ENCODE measurements at places on chromosomes 11 and 22.

DNA sequence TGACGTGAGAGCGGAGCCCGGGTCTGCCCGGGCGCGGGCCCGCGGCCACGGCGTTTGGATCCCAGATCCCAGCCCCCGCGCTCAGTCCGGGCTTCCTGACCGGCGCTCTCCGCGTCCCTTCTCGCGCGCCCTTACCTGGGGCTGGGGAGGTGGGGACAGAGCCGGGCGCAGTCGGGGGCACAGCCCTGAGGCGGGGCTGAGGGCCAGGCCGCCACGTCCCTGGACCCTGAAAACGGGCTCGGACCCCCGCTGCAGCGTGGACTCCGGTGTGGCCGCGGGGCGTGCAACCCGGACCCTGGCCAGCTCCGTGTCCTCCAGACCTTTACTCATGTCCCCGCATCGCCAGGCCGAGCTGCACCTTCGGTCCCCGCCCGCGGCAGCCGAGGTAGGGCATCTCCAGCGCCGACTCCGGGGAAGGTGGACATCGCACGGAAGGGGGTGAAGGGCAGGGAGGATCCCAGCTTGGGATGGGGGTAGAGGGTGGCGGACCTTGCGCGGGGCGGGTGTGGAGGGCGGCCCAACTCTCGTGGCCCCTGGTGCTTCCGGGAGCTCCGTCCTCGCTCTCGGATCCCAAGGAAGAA, 9.9 kb upstream of the AIFM3 start:
- peak; percentile 14 for ATAC-seq

GRCh38 chr11:69605737-69606526, 35.0 kb upstream of the CCND1 start:
- no peak for ATAC-seq

DNA sequence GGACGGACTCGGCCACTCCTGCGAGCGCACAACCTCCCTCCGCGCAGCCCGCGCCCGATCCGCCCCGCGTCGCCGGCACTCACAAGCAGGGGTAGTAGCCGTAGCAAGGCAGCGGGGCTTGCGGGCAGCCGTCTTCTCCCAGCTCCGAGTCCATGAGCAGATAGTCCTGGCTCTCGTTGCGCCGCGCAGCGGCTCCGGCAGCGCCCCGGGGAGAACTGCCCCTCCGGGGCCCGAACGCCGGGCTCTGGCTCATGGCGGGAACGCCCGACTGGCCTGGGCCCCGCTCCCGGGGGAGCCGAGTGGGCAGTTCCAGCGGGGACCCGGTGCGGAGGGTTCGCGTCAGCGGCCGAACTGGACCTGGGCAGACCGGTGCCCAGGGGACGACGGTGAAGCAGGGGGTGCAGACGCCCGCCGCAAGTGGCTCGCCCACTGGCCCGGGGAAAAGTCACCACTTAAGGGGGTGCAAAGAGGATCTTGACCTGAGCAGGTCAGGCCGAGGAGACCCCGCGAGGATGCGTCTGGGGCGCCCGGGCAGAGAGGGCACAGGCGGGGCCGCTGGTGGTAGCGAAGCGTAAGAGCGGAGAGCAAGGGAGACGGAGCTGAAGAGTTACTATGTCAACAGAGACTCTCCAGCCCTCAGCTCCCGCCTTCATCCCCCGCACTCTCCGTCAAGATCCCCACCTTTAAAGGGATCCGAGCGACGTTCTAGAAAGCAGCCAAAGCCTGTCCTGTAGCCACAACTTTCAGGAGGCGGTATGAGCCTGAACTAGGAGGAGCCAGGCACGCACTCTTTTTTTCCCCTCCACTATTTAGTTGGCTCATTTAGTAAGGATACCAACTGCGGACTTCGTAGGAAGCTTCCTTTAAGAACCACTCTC, at the start of gene TRPC6:
Gene TRPC6 (minus strand): TSS at position 757 of the 878 bp plus-strand sequence. CDS start 504 bp downstream, at position 253.
- peak; percentile 47 for ATAC-seq

DNA sequence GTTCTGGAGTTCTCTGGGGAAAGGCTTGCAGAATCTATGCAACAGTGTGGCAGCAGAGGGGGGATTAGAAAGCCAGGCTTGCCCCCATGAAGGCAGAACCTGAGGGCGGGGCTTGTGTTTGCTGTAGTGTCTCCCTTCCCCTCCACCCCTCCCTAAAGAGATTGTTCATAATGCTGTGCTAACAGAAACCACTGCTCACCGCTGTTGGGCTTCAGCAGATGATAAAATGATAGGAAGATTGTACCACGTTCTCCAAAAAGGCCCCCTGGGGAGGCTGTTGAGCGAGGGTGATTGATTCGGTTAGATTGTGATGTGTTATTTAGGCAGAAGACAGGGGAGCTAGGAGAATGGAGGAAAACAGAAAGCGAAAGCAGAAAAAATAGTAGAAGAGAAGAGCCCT, 215.2 kb upstream of the NCAM1 start:
- no peak for ATAC-seq

DNA sequence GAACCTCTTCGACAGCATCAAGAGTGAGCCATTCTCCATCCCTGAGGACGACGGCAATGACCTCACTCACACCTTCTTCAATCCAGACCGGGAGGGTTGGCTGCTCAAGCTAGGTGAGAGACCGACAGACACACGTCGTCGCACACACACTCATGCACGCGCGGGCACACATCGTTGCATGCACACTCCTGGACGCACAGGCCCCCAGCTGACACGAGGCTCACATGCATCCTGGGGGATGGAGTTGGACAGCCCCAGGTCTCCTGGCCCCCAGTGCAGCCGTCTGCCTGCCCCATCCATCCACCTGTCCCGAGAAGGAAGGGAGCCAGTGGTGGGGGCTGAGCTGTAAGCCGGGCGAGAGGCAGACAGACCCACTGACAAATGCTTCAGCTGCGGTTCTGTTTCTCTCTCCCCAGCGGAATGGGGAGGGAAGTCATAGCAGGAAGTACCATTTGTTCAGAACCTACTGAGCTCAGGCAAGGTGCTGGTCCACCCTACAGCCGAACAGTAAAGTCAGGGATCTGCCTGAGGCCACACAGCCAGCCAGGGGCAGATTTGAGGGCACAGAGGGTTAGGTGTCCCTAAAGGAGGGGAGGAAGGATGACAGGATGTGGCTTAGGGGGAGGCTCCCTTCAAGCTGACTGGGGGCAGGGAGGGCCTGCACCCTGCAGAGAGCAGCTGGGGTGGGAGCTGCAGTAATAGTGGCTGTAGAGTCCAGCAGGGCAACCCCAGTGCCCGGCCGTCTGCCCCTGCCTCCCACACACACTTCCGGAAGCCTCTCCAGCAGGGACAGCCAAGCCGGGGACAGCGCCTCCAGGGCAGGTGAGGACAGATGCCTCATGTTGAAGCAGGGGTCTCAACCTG, 27.1 kb downstream of the CYTH4 start:
- ATAC-seq, result no peak

DNA sequence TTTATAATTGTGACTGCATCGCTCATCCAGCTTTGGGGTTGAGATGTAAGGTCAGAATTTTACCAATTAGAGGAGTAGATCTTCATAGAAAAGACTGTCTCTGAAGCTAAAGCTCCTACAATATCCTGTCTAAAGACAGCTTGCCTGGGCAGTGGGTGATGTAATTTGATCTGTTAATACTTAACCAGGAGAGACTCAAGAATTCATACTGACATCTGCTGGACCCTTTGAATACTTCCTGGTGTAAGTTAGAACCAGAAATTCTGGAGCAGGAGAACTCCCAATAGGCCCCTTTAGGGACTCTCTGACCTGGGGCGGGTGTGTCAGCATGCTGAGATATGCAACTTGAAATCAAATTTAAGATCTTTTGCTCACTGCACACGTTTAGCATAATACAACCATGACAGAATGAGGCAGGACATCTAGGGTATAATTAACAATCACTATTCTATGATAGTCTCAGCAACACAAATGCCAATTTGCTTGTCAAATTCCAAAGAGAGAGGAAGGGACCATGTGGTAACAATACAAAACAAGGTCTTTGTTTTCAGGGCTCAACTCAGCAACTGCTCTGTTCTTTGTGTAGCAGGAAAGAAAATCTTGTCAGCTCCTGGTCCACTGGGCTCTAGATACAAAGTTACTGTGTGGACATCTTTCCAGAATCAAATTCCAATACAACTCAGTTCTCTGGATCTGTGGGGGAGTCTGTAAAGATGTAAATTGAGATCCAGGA, 143.9 kb downstream of the INSC start:
- no peak for ATAC-seq

- no peak for ATAC-seq
Measured at GRCh38 chr11:27622541-27623300, 77.5 kb downstream of the BDNF start.

DNA sequence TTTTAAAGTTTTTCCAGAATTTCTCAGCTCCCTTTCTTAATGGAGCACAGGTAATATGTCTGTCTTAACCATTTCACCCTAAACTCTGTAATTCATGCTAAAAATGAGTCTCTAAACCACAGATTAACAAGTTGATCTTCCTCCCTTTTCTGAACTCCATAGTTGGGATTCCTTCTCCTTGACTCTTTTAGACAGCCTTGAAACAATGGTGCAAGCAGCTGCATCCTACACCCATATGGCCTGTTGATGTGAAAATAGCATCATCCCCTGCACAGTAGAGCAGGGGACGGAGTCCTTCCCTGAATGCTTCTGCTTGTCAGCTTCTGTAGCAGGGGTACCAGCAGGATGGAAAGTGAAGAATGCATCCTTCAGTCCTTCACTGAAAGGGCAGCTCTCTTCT, 192.8 kb upstream of the SORL1-AS1 start:
- no peak for ATAC-seq

GRCh38 chr11:5992150-5992549, 5.4 kb upstream of the OR52L1 start:
- no peak for ATAC-seq

DNA sequence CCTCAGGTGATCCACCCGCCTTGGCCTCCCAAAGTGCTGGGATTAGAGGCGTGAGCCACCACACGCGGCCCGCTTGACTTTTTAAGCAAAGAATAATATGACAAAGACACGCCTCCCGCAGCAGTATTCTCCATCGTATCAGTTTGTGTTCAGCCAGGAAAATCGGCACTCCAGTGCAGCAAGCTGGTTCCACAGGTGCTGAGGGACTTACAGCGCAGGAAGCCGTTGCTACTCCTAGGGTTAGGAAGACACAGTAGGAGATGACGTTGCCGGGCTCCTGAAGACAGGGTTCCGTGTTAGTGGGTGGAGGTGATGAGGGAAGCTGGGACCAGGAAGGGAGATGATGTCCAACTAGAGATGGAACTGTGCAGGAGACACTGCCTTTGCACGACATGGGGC, 65.8 kb upstream of the CECR2 start:
- no peak for ATAC-seq

- ATAC-seq, result no peak
Measured at GRCh38 chr11:35678471-35678870, 15.9 kb downstream of the TRIM44 start.

GRCh38 chr11:64531906-64532312, 59.1 kb upstream of the SLC22A12 start:
- ATAC-seq, result no peak

- no peak for ATAC-seq
Measured at GRCh38 chr22:29195964-29196666, 9.6 kb upstream of the EMID1 start.

GRCh38 chr22:46047841-46048595, 71.1 kb upstream of the WNT7B start:
- no peak for ATAC-seq

DNA sequence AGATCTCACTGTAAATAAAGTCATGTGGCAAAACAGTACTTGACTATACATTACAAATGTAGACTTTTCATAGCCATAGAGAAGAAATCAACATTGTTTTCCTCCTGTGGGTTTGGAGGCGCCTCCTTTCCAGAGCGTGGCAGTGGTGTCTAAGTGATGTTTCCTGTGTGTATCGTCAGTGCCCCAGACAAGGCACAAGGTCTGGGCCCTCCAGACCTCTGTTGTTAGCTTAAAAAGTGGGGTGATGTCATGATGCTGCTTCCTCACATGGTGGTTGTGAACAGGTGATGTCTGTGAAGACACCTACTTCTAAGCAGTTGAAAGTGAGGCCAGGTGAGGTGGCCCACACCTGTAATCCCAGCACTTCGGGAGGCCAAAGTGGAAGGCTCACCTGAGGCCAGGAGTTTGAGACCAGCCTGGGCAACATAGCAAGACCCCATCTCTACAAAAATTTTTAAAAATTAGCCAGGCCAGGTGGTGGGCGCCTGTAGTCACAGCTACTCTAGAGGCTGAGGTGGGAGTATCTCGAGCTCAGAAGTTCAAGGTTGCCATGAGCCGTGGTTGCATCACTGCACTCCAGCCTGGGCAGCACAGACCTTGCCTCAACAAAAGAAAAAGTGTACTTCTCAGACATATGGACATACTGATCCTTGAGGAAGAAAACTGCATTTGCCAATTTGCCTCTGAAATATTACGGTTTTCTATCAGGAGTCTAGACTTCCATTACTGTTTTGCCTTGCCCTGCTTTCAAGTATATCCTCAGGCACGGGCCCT, 15.7 kb downstream of the NUP50 start:
- ATAC-seq, result no peak

GRCh38 chr22:30159561-30160353, 79.5 kb downstream of the HORMAD2 start:
- ATAC-seq, result peak; percentile 85

GRCh38 chr11:62709247-62710000, 1.9 kb downstream of the GNG3 start:
- ATAC-seq, result peak; percentile 85

DNA sequence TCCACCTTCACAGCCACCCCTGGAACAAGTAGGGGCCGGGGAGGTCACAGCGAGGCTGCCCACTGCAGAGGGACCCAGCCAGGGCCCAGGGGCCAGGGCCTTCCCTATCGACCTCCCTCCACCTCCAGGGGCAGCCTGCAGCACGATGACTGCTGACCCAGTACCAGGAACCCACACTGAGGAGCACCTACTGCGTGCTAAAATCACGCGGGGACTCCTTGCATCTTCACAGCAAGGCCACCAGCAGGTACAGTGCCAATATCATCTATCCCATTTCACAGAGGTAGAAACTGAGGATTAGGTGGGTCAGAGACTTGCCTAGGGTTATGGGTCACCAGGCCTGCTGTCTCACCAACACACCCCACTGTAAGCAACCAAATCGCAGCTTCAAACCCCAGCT, 14.6 kb downstream of the MACROD1 start:
- no peak for ATAC-seq

DNA sequence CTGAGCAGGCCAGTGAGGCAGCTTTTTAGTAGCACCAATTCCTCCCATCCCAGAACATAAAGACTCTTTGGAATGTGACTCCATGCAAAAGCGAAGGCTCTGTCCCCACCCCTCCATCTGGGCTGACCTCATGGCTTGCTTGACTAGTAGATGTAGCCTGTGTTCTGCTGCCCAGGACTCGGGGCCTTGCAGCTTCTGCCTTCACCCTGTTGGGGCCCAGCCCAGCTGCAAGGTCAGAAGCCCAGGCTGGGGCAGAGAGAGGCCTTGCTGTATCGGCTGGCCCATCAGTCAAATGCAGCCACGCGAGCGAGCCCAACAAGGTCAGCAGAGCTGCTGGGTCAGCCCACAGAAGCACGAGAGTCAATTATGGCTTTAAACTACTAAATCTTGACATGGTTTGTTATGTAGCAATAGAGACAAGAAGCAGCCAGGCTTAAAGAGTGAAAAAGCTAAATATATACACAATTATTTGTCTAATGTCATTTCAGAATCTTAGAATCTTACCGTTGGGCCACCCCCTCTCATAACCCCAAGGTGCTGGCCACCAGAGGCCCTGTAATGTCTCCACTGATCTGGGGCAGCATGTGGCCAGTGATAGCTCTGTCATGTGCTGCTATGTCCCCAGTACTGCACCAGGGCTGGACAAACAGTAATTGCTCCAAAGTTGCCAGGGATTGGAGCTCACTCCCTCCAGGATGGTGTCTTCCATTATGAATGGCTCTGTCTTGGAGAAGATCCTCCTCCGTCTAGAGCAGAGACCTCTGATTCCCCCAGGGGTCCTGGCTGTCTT, 10.4 kb upstream of the WNT11 start:
- ATAC-seq, result no peak

- ATAC-seq, result no peak
Measured at GRCh38 chr11:269146-269890, 8.9 kb upstream of the NLRP6 start.
